Forelimb muscle (tissue), 1 donor: ENCODE measurements at places on chromosomes 5 and 9. TPM values are rescaled to one million over a fixed set of nuclear protein-coding genes. Genes with fewer than 3 reads are reported as not detected.

IRX1 gene
- 0.28 TPM for polyA plus RNA-seq

PITX1 gene
- 17.8 TPM for polyA plus RNA-seq

CYLC2 gene
- polyA plus RNA-seq, result not detected

REEP2 gene
- 20.0 TPM for polyA plus RNA-seq

TIMD4 gene
- 1.1 TPM for polyA plus RNA-seq

IL9 gene
- polyA plus RNA-seq, result not detected

TMEM267 gene
- polyA plus RNA-seq, result 8.9 TPM

SLC4A9 gene
- polyA plus RNA-seq, result 0.19 TPM

DNA sequence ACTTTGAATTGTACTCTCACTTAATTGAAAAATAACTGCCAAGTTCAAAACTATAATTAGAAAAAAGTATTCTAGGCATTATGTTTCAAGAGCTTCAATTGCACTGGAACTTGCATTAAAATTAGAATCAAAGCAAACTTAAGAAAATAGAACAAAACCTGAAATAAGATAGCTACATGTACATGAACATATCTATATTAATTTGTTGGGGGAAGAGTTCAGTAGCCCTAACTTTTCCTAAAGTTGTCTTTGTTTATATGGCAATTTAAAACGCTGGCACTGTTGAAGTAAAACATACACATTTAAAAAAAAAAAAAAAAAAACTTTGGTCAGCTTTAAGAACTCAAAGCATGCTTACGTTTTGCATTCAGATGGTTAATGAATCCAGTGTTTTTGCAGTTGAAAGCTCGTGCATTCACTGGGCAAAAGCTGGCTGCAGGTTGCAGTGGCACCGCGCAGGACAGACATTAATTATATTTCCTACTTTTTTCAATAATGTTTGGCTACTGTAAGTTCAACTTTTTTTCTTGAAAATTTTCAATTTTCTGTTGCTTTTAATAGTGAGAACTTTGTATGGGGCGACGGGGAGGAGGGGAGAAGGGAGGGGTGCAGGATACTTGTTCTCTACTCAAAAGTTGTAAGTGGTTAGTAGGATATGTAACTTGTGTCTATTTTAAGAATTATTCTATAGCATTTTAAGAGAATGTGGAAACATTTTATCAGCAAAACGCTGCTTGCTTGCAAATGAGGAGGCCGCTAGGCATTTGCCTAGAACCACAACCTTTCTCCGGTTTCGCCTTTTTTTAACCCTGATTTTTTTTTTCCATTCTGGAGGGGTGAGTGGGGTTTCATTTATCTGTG is 3.9 kb downstream of the NR2F1 start:
- no peak for DNase-seq

- peak; percentile 32 for DNase-seq
Measured at GRCh38 chr9:123401879-123402513, 46.0 kb downstream of the CRB2 start.

GRCh38 chr9:95508242-95508967 is 8.4 kb downstream of the PTCH1 start:
- no peak for DNase-seq

DNA sequence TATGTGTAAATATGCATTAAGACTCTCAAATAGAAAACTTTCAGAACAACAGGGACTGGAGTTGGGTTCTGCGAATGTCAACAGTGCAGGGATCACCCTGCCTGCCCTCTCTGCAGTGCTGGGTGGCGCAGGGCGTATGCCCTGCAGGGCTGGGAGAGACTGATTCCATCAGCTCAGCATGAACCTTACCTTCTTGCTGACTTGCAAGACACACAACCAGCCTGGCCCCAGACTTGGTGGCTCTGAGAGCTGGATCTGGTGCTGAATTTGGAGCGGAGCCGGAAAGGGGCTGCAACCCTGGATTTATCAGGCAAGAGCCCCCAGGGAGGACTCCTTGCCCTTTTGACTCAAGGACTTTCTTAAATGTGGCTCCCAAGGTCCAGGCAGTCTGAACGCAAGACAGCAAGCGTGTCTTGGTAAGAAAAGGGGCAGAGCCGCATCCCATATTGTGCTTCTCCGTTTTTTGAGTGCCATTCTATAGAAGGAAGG is 376.0 kb upstream of the IRX2 start:
- no peak for DNase-seq

DNA sequence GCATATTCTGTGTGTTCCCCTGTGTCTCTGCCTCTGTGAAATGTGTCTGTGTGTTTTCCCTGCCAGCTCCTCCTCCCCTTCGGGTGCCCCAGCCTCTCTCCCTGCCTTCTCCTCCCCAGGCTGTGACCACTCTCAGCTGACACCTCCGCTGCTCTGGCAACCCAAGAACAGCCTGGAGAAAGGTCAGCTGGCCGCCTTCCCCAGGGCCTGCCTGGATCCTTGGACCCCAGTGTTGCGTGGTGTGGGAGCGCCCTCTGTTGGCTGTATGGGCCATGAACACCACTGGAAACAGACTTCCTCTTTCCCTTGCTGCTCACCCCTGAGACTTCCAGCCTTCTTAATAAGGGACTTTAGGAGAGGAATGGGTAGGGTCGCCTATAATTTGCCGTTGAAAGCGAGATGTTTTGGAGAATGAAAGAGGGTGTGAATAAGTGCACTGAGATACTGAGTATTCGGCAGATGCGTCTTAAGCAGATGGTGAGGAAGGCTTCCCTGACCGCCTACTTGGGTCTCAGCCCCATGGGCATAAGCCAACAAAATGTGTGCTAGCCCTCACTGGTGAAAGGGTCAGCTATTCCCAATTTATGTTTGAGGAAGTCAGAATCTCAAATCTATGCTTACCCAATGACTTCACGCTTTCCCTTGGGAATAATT is 114.9 kb upstream of the TRIM32 start:
- no peak for DNase-seq

- no peak for DNase-seq
Measured at GRCh38 chr9:87276327-87276841, 221.3 kb upstream of the DAPK1 start.

DNA sequence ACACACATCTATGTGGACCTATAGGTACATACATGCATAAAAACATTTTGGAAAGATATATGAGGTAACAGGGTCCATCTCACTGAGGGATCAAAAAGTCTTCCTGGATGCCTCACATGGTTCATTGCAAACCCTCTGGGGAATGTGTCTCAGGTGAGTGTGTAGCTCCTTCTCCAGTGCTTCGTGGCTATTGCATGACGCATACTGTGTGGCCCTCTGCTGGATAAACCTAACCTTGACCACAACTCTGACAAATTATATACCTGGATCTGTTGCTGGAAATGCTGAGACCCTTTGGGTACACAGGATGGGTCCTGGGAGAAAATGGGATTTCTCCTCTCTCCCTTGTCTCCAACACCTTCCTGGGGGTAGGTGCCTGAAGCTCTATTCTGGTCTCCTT is 91.9 kb downstream of the JAKMIP2 start:
- no peak for DNase-seq

- DNase-seq, result no peak
Measured at GRCh38 chr5:179749857-179750508, 17.4 kb downstream of the MAML1 start.

DNA sequence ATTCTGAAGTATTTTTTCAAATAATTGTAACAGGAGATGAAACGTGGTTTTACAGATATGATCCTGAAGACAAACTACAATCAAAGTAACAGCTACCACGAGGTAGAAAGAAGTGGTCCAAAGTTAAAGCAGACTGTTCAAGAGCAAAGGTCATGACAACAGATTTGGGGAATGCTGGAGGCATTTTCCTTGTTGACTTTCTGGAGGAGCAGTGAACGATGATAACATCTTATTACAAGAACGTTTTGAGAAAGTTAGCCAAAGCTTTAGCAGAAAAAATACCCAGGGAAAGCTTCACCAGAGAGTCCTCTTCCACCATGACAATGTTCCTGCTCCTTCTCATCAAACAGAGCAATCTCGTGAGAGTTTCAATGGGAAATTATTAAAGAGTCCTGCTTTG is 145.4 kb upstream of the NREP start:
- DNase-seq, result no peak

GRCh38 chr9:122220673-122221182 is 8.0 kb downstream of the LHX6 start:
- no peak for DNase-seq

- no peak for DNase-seq
Measured at GRCh38 chr5:85388770-85389169, 1004.1 kb upstream of the EDIL3 start.

DNA sequence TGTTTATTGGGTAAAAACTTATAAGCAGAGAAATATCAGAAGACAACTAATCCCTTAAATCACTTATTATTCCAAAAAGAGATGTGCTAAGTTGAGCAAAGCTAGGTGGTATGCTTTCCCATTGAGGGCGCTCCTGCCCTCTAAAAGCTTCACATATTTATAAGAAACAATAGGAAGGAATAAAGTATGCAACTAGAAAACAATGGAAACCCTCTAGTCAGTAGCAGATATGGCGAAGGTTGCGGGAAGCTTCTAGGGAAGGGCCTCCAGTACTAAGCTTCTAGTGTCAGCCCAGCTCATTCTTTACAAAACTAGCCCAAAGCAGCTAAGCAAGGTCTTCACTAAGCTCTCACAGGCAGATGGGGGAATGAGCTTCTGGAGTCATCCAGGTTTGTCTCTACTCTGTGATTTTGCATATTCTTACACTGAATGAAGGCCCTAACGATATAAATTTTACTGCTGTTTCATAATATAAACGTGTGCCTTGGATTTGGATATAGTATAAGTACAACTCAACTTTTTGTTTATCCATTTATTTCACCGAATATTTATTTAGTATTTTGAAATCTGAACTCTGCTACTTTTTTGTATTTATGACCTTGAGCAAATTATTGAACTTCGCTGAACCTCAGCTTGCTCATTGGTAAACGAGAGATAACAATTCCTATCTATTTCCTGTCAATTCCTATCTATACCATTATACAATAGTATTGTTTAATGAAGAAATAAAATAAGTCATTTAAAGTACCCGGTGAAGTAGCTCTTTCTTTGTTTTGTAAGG is 571.4 kb downstream of the ELAVL2 start:
- DNase-seq, result no peak

DNA sequence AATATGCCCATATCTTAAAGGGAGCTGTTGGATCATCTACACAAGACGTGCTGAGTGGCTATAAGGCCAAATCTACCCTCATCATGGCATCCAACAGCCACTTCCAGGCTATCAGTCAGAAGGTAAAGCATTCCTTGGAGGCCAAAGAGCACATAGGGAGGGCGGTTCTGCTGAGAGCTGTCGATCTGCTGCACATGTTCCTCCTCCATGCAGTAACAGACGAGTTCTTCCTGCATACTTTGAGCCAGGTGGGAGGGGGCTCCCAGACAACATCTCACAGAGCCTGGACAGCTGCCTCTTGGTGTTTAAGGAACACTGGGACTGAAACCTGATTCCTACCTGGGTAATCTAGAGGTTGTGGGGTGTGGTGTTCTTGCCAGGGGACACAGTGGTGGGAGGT is 93.3 kb upstream of the RAI14 start:
- DNase-seq, result no peak

DNA sequence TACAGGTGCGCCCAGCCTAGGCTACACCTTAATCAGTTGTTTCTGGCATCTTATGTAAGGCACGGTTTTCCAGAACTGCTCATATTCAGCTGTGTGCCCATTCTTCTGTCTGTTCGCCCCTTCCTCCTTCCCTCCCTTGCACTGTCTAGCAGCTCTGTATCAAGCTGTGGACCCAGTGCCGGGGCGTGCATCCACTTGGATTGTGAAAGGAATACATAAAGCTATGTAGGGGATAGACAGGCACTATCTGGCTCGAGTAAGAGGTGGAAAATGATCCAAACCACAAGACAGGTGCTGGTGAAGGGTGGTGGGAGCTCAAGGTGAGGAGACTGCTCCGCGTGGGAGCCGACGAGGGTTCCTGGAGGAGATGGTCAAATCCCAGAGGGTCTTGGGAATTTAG is 2.0 kb downstream of the GLIPR2 start:
- no peak for DNase-seq

DNA sequence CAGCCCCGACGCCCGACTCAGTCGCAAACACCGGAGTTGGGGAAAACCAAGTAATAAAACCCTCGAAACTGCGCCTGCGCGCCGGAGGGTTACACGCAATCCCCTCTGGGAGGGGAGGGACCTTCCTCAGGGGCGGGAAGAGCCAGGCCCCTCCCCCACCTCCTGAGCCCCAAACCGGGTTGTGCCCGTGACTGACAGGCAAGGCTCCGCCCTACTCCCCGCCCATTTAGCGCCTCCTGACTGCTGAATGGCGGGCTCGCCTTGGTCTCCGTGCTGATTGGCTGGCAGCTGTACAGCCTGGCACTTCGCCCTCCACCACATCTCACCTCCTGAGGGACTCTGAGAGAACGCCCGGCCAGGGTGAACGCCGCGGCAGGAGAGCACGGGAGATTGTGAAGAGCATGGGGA is at the start of gene PRDM9:
Gene PRDM9 (plus strand): TSS at position 332 of the 408 bp plus-strand sequence. CDS start 1,425 bp downstream, outside the sequence.
- DNase-seq, result no peak

DNA sequence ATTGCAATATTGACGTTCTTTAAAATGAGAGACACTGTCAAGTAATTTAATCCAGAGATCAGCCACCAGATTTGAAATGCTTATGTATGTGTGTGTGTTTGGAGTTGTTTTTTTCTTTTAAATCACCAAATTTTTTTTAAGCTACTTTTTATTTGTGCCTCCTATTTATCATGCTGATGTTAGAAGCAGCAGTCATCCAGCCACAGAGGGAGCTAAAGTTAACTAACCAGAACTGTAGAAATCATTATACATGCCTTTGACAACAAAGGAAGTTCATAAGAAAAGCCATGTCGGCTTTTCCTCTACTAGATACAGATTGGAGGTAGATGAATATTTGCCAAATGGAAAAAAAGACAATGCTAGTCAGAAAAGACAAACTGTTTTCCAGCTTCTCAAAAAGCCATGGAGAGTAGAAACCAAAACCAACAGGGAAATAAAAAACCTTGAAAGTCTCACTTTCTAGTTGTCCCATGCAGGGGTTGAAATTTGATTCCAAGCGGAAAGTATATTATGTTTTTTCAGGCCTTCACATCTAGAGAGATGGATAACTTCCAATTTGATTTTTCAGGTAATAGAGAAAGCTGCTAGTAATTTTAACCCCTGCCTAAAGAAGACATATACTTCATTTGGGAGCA is 4.5 kb downstream of the PURA start:
- DNase-seq, result no peak

GRCh38 chr5:129857116-129857515 is 47.1 kb upstream of the CHSY3 start:
- DNase-seq, result peak; percentile 39

DNA sequence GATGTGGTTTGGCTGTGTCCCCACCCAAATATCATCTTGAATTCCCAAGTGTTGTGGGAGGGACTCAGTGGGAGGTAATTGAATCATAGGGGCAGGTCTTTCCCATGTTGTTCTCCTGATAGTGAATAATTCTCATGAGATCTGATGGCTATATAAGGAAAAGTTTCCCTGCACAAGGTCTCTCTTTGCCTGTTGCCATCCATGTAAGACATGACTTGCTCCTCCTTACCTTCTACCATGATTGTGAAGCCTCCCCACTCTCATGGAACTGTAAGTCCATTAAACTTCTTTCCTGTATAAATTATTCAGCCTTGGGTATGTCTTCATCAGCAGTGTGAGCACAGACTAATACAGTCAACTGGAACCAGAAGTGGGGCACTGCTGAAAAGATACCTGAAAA is 262.4 kb upstream of the RFX3 start:
- no peak for DNase-seq
